ENCODE measurements at places on chromosomes 2 and 18. TPM values are rescaled to one million over a fixed set of nuclear protein-coding genes. Genes with fewer than 3 reads are reported as not detected.

GRCh38 chr2:241514986-241515737 lies 6.8 kb upstream of the STK25 start:
- H3K36me3 ChIP-seq = peaks cover 7% of the 10 kb centered on the region
- H3K27me3 ChIP-seq = no peaks in the 10 kb centered on the region
- H3K4me3 ChIP-seq = no peak overlapping the region
- no peak for DNase-seq
- H3K27ac ChIP-seq = no peak overlapping the region

DNA sequence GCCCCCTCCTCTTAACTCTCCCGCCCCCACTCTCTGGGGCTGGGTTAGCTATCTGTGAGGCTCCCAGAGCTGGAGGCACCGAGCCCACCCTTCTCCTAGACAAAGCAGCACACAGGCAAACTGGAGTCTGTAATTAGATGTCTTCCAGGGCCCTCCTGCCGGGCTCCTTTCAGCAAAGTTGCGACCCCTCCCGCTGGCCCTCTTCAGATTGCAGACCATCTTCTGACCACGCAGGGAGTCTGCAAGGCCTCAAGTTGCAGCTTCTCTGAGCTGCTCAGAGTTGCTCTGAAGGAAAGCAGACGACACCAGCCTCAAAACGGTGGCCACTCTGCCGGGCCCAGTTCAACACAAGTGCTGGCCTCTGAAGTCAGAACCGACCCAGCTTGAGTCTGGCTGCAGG lies 228.4 kb upstream of the COPS8 start:
- peaks cover 6% of the 10 kb centered on the region for H3K27me3 ChIP-seq
- no peak overlapping the region for H3K4me3 ChIP-seq
- H3K4me1 ChIP-seq = no peaks in the 10 kb centered on the region
- no peak for DNase-seq

DNA sequence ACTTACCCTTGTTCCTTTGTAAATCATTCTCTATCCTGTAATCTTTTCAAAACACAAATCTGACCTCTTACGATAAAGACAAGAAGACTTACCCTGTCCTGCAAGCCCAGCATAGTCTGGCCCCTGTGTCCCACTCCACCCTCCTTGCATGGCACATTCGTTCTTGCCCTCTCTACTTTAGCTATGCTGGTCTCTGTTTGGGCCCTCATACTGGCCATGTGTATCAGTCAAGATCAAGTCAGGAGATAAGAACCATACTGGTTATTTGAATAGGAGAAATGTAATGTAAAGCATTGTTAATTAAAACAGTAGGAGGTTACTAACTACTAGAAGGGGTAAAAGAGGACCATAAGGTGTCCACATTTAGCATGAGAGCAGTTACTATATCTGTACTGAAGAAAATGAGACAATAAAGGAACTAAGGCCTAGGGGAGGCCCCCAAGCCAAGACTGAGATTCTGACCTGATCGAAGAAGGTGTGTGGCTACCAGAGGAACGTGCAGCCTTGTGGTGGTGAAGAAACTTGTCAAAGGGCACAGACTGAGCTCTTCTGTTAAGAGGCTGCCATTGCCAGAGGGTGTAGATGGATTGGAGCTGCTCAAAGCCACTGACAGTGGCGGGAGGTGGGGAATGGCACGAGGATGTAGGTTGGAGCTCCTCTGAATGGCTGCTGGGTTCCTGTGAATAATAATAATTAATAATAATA lies 80.8 kb downstream of the KCTD18 start:
- no peak overlapping the region for H3K4me3 ChIP-seq
- H3K27me3 ChIP-seq = no peaks in the 10 kb centered on the region
- H3K36me3 ChIP-seq = peaks cover 11% of the 10 kb centered on the region
- DNase-seq = no peak

DNA sequence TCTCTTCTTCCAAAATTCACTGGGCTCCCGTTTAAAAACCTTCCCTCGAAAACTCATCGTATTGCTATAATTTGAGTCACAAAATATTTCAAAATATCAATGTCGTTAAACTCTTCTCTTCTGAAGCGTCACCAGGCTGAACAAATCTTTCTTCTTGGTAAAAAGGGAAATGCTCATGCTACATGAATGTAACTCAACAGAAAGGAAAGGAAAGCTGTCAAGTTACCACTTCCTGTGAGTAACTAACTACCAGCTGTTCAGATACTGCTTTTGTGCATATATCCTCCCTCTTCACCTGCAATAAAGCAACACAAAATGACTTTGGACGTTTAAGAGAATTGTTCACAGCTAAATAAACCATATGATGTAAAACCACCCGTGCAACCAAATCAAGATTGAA lies 95.4 kb downstream of the DOCK10 start:
- H3K4me3 ChIP-seq = no peak overlapping the region
- peaks cover 11% of the 10 kb centered on the region for H3K4me1 ChIP-seq
- no peak overlapping the region for H3K27ac ChIP-seq
- DNase-seq = no peak

GRCh38 chr18:50162486-50163304 lies 32.3 kb downstream of the MYO5B start:
- H3K4me3 ChIP-seq = peak overlapping the region; percentile 11
- peak; percentile 27 for DNase-seq
- H3K4me1 ChIP-seq = peaks cover 71% of the 10 kb centered on the region
- peak overlapping the region; percentile 43 for H3K27ac ChIP-seq
- peaks cover 16% of the 10 kb centered on the region for H3K36me3 ChIP-seq

The SERPINB7 gene
- 0.19 TPM for total RNA-seq

The FBXO41 gene
- 16.1 TPM for total RNA-seq

DNA sequence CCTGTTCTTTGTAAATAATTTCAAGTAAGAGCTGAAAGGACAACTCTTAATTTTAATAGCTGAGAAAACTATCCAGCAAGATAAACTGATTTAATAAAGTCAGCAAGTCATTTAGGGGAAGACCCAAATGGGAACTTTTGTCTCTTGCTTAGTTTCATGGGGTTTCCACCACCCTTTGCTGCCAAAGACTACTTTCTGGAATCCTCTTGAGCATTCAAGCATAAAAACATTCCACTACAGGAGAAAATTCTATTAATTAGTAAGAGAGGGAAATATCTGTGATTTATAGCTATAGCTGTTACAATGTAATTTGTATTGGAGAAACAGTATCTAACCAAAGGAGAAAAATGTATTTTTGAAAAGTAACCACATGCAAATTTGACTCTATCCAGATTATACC lies 20.6 kb downstream of the EFEMP1 start:
- no peak for DNase-seq
- H3K27me3 ChIP-seq = no peaks in the 10 kb centered on the region
- peaks cover 14% of the 10 kb centered on the region for H3K4me1 ChIP-seq
- no peaks in the 10 kb centered on the region for H3K36me3 ChIP-seq

DNA sequence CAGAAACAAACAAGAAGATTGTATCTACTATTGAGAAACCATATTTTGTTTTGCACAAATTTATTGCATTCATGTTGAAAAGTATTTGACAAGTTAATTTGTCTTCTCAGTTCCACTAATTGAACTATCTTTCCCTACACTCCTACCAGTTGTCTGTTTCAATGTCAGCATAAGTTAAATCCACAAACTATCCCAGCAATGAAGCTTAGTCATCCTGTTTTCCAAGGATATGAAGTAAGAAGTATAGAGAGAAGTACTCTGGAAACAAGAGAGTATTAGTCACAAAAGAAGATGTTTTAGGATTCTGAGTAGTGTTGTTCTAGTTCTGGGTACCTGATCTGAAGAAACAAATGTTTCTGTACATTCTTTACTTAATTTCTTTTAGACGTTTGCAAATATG lies 261.6 kb upstream of the ZNF804A start:
- peaks cover 8% of the 10 kb centered on the region for H3K4me1 ChIP-seq
- no peaks in the 10 kb centered on the region for H3K27me3 ChIP-seq
- H3K4me3 ChIP-seq = no peak overlapping the region
- H3K36me3 ChIP-seq = no peaks in the 10 kb centered on the region

The YIPF4 gene
- total RNA-seq = 57.0 TPM

The PHLPP1 gene
- total RNA-seq = 32.8 TPM

DNA sequence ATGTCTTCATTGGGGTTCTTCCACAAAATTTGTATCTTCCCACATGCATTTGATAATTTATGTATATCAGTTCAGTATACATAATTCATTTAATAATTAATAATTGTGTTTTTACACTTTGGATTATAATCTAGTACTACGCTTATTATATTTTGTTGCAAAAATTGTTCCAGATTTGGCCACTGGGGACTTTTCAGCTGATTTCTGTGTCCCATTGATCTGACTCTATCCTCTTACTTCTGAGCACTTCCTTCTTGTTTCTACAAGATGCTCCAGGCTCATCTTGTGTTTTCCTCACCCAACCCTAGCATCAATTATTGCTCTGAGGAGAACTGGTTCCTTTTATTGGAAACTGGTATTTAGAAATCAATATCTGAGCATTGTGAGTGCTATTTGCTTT lies 215.3 kb upstream of the CDH19 start:
- H3K4me1 ChIP-seq = no peaks in the 10 kb centered on the region
- no peak overlapping the region for H3K27ac ChIP-seq
- no peak overlapping the region for H3K4me3 ChIP-seq
- H3K36me3 ChIP-seq = no peaks in the 10 kb centered on the region
- no peak for DNase-seq

GRCh38 chr2:56444339-56444738 lies 260.5 kb downstream of the CCDC85A start:
- H3K36me3 ChIP-seq = peaks cover 6% of the 10 kb centered on the region
- no peak overlapping the region for H3K4me3 ChIP-seq
- H3K27me3 ChIP-seq = no peaks in the 10 kb centered on the region
- H3K4me1 ChIP-seq = peaks cover 42% of the 10 kb centered on the region
- peak; percentile 83 for DNase-seq

The CHAC2 gene
- total RNA-seq = 7.4 TPM

GRCh38 chr2:153601812-153602211 lies 123.2 kb upstream of the RPRM start:
- no peak for DNase-seq
- no peaks in the 10 kb centered on the region for H3K36me3 ChIP-seq
- H3K4me1 ChIP-seq = no peaks in the 10 kb centered on the region
- no peak overlapping the region for H3K27ac ChIP-seq
- H3K27me3 ChIP-seq = no peaks in the 10 kb centered on the region
- no peak overlapping the region for H3K4me3 ChIP-seq

DNA sequence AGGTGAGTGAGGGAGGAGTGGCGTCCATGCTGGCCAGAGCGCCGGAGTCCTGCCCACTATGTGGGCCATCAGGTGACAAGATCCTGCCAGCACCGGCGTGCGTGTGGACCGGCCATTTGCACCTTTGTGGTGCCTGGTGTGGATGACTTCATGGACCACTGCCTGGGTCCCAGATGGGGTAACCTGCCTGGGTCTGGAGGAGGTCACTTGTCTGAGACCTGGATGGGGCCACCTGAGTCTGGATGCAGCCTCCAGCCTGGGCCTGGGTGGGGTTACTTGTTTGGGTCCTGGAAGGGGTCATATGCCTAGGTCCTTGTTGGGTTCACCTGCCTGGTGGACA lies 299.6 kb downstream of the NDUFA10 start:
- H3K36me3 ChIP-seq = no peaks in the 10 kb centered on the region
- H3K27ac ChIP-seq = no peak overlapping the region
- no peaks in the 10 kb centered on the region for H3K4me1 ChIP-seq
- no peak overlapping the region for H3K4me3 ChIP-seq
- H3K27me3 ChIP-seq = peaks cover 44% of the 10 kb centered on the region

DNA sequence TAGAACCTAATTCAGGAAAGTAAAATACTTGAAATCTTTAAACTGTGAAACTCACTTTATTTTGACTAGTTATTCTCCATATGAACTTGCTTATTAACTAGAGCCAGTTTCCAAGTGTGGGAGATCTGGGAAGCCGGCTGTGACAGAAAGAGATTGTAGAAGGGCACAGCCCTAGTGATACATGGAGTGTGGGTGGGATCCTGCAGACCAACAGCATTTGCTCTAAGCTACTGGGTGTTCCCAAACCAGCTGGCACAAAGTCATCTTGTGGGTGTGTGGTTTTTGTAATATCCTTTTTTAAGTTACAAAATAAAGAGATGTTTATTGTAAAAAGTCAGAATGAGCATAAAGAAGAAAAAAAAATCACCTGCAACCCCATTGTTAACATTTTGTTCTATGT lies 3.4 kb downstream of the DUSP19 start:
- peaks cover 13% of the 10 kb centered on the region for H3K36me3 ChIP-seq
- no peak for DNase-seq
- H3K27me3 ChIP-seq = no peaks in the 10 kb centered on the region
- no peak overlapping the region for H3K27ac ChIP-seq

The ZNF385B gene
- total RNA-seq = 0.86 TPM

The RFX8 gene
- not detected for total RNA-seq

- no peak overlapping the region for H3K4me3 ChIP-seq
- H3K4me1 ChIP-seq = no peaks in the 10 kb centered on the region
- DNase-seq = no peak
- H3K27me3 ChIP-seq = no peaks in the 10 kb centered on the region
- no peak overlapping the region for H3K27ac ChIP-seq
- no peaks in the 10 kb centered on the region for H3K36me3 ChIP-seq
Observed at GRCh38 chr18:79477711-79478483, 82.2 kb downstream of the NFATC1 start.

The RGPD8 gene
- 2.3 TPM for total RNA-seq

GRCh38 chr2:70240599-70240998 lies 7.8 kb downstream of the TIA1 start:
- no peaks in the 10 kb centered on the region for H3K27me3 ChIP-seq
- peaks cover 38% of the 10 kb centered on the region for H3K36me3 ChIP-seq
- no peak for DNase-seq
- no peak overlapping the region for H3K27ac ChIP-seq

The LRATD1 gene
- 14.2 TPM for total RNA-seq

DNA sequence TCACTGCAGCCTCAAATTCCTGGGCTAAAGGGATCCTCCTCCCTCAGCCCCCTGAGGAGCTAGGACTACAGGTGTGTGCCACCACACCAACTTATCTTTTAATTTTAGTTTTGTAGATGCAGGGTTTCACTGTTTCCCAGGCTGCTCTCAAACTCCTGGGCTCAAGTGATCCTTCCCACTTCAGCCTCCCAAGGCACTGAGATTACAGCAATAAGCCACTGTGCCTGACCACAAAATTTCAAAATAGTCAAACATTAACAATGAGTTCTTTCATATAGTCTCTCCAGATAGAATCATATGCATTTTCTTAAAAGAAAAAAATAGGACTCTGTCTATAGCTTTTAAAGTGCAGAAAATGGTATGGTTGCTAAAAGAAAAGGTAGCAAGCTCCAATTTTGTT lies 24.9 kb upstream of the PID1 start:
- H3K4me1 ChIP-seq = peaks cover 22% of the 10 kb centered on the region
- no peaks in the 10 kb centered on the region for H3K36me3 ChIP-seq
- H3K27me3 ChIP-seq = no peaks in the 10 kb centered on the region
- H3K27ac ChIP-seq = no peak overlapping the region
- H3K4me3 ChIP-seq = no peak overlapping the region

GRCh38 chr18:37252342-37252741 lies 313.3 kb downstream of the CELF4 start:
- H3K36me3 ChIP-seq = peaks cover 30% of the 10 kb centered on the region
- peaks cover 46% of the 10 kb centered on the region for H3K4me1 ChIP-seq
- no peak overlapping the region for H3K27ac ChIP-seq

- H3K4me1 ChIP-seq = peaks cover 15% of the 10 kb centered on the region
- DNase-seq = no peak
- no peaks in the 10 kb centered on the region for H3K36me3 ChIP-seq
- H3K4me3 ChIP-seq = no peak overlapping the region
- H3K27ac ChIP-seq = no peak overlapping the region
Observed at GRCh38 chr2:191265311-191266170, 20.3 kb downstream of the MYO1B start.

The RND3 gene
- total RNA-seq = 118 TPM
